ENCODE measurements at places on chromosomes 11 and 22. TPM values are rescaled to one million over a fixed set of nuclear protein-coding genes. Genes with fewer than 3 reads are reported as not detected.

C11orf54 gene
- 30.8 TPM for total RNA-seq

DNA sequence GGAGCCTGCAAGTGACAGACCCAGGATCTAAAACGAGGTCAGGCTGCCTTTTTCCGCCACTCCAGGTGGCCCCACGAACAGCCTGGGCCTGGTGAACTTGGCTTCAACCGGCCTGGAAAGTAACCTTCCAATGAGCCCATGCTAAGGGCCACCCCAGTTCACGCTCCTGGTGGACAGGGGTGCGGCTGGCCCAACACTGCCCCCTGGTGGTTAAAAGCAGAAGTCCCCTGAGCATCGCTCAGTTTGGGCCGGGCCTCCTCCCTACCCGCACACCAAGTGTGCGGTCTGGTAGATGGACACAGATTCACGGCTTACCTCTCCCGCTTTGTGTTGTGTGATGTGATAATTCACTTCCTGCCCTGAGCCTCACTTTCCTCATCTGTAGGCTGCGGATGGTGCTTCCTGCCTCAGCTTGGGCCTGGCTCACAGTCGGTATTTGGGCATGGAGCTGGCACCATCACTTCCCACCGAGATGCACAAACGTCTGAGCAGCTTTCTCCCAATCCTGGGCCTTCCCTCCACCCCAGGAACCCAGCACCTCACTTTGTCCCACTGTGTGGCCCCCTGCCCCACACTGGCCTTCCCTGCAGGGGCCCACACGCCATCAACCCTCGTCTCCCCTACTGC, 13.7 kb upstream of the SEC14L3 start:
- DNase-seq, result peak; percentile 63

GRCh38 chr11:118497831-118498230, 29.4 kb upstream of the TTC36 start:
- DNase-seq, result no peak

- no peak for DNase-seq
Measured at GRCh38 chr11:38402063-38402462, 1804.0 kb upstream of the RAG2 start.

DNA sequence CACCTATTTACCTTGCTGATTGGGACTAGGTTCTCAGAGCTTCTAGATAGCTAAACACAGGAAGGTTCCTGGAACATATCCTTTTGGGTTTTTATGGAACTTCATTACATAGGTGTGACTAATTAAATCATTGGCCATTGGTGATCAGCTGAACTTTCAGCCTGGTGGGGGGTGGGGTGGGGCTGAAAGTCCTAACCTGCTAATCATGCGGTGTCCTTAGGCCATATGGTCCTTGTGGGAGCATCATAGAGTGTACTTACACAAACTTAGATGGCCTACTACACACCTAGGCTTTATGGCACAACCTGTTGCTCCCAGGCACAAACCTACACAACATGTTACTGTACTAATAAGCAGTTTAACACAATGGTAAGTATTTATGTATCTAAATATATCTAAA, 8.6 kb upstream of the SELENOH start:
- no peak for DNase-seq

- no peak for DNase-seq
Measured at GRCh38 chr22:25237503-25237902, 18.1 kb downstream of the CRYBB2 start.

SYT9 gene
- not detected for total RNA-seq

- DNase-seq, result no peak
Measured at GRCh38 chr11:33997584-33998251, 53.8 kb upstream of the CAPRIN1 start.

DNA sequence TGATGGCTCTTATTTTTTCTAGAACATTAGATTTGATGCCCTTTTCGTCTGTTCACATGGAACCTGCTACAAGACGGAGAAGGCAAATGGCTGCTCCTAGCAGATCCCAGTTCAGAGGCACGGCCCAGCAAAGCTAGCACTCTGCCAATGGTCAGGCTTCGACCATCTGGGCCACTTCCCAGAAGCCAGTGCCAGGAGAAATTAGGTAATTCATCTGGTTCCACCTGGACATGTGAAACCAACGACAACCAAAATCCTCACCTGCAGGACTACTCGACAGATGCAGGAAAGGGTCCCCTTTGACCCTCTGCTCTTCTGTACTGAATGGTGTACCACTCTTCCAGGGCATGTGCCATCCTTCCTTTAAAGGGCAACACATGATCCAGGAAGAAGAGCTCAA, 25.4 kb downstream of the MICAL3 start:
- no peak for DNase-seq

DNA sequence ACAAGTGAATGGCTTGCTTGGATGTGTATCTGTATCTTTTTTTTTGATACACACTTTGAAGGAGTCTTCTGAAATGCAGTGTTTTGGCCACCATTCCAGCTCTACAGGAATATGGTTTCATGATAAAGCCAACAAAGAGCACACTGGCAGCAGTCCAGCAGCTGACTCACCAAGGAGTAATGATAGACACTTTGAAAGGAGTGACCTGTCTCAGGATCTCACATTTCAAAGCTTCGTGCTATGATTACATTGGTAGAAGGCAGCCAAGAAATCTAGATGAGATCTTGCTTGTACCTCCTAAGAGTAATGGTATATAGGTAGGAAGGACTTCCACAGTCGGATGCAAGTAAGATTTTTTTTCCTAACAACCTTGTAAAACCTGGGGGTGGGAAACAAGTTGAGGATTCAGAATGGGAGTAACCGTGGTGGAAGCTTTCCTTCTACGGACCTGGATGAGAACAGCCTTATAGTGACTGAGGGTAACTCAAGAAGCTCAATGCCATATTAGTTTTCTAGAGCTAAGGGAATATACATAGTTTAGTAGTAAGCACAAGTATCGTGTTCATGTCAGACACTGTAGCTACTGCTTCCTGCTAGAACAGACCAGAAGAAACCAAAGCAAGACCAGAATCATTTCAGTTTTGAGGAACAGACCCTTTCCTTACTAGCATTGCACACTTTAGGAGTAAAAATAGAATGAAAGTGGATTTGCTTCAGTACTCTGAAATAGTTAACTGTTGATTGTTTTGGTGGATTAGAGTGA, 25.0 kb downstream of the MTMR3 start:
- DNase-seq, result no peak

OR4A47 gene
- total RNA-seq, result not detected

- DNase-seq, result no peak
Measured at GRCh38 chr11:762421-763072, 14.7 kb downstream of the GATD1 start.

DNA sequence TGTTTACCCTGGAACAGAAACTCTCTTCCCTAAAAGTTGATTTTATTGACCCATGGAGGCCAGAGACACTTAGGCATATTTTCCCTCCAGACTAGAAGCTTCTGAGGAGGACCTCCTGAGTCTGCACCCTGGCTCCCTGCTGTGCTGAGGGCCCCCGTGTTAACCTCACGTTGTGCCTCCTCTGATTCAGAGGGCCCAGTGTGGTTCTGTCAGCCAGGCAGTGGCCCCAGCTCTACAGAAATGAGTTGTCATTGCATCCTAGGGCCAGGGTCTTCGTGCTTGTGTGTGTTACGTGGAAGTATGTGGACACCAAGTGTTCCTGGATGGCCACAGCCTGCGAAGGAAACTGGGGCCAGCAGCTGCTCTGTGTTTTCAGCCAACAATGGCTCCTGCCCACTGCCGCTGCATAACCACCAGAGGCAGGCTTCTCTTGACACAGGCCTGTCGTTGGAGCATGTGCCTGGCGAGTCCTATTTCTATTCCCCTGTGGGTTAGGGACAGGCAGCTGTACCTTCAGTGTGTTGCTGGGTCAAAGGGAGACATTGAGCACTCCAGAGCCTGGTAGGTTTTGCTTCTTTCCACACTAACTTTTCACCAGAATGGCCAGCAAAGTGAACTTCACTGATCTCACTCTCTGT, 44.5 kb downstream of the MED15 start:
- peak; percentile 40 for DNase-seq

PDGFD gene
- 0.35 TPM for total RNA-seq

- no peak for DNase-seq
Measured at GRCh38 chr11:40401132-40401853, 1058.2 kb downstream of the LRRC4C start.

- no peak for DNase-seq
Measured at GRCh38 chr22:50119169-50119767, 29.5 kb downstream of the MOV10L1 start.

DNA sequence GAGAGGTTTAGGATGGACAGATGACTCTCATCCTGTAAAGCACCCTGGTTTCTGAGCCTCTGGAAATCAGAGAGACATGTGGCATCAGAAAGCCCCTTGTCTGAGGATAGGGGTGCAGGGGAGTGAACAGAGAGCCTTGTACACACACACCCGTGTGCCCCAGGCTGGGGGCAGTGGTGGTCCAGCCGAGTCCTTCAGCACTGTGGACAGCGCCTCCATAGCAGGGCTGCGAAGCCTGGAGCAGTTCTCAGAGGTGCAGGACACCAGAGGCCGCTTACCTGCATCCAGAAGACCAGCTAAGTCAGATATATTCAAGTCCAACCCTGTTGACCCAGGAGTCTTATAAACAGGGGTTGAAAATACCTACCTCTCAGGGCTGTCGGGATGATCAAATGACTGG, 11.5 kb upstream of the IGSF9B start:
- DNase-seq, result no peak

OR9Q1 gene
- total RNA-seq, result not detected

HINFP gene
- total RNA-seq, result 66.3 TPM

IL18 gene
- total RNA-seq, result 0.20 TPM

DNA sequence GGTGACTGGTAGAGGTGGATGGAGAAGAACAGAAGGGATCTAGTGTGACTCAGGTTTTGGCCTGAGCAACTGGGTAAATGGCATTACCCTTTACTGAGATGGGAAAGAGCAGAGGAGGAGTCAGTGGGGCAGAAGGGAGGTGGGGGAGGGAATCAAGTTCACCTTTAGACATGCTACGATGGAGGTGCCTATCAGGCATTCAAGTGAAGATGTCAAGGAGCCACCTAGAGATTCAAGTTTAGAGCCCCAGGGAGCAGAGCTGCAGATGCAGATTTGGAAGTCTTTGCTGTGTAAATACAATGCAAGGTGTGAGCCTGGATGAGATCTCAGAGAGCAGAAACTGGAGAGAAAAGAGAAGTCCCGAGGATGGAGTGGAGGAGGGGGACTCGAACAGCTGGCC, 979 bp upstream of the MOGAT2 start:
- no peak for DNase-seq

DNA sequence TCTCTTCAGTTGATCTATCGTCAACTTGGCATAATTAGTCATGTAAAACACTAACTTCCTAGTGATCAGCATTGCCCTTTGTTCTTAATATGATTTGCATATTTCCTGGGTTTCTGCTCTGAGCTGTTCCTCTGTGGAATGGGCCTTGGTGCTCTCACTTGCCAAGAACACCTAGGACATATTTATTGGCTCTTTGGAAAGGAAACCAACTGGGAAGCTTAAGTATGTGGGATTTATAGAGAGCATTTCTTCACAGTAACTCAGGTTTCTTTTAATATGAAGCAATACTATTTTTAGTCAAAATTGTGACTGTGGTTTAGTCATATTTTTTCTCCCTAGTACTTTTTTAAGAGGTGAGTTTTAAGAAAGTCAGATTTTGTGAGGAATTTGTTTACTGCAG, 28.8 kb downstream of the FAT3 start:
- no peak for DNase-seq

- DNase-seq, result no peak
Measured at GRCh38 chr11:134674974-134675373, 262.9 kb upstream of the B3GAT1 start.

DNA sequence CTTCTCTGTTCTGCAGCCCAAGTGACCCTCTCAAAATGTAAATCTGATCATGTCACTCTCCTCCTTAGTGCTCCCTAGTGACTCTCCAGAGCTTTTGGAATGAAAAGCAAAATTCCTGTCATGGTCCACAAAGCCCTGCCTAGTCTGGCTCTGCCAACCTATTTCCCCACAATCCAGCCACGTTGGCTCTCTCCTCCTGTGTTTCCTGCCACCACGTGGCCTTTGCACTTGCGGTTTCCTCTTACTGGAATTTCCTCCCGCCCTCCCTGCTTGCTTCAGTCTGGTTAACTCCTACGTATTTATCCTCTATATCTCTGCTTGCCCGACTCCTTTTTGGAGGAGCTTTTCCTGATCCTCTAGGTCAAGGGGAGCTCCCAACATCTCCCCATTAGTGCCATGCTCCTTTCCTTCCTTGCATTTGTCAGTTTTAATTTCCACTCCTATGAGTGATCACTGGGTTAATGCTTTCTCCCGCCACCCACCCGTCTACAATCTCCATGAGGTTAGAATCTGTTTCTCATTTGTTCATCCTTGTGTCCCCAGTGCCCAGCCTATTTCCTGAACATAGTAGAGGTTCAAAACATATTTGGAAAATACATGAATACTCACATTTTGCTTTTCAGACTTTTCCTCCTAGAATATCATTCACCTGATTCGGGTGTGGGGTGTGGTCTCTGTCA, 11.5 kb downstream of the NNMT start:
- no peak for DNase-seq

DNA sequence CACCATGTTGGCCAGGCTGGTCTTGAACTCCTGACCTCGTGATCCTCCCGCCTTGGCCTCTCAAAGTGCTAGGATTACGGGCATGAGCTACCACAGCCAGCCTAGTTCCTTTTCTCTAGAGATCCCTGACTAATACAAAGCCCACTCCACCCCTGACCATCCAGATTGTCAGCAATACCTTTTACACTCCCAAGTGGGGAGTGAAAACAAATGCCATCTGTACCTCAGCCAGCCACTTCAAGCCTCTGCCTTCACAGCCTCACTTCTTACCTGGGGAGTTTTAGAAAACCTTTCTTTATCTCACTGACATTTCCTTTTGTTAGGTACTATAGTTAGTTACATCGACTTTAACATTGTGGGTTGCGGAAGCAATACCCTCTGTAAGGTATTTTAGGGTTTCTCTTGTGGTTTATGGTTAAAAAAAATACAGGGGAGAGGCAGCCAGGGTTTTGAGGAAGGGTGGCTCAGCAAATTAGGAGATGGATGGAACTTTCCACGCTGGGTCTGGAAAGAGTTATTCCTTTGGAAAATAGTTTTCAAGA, 8.9 kb downstream of the TOM1 start:
- no peak for DNase-seq

SOX10 gene
- total RNA-seq, result not detected

GNG3 gene
- not detected for total RNA-seq

DNA sequence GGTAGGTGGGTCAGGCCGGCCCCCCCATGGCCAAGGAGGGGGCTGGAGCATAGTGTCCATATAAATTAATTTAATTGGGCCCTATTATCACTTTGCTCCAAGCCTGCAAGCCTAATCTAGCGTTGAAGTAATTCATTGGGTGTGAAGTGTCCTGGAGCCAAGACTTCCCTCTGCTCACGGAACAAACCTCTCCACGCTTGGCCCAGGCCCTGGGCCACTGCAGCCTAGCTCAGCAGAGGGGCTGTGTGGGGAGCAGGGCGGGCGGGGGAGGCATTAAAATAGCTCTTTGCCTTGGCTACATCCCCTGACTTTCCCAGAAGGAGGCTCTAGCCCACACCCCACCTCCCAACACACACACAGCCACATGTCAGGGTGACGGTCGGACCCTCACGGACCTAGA, 73.5 kb downstream of the THAP12 start:
- no peak for DNase-seq

GRCh38 chr11:14253421-14253820, 105.6 kb downstream of the RRAS2 start:
- DNase-seq, result no peak

FZD4 gene
- total RNA-seq, result not detected

GRCh38 chr22:17121233-17122195, at the start of gene TMEM121B:
TMEM121B (minus strand) TSS chr22:17121360; CDS start chr22:17121127, 233 bp downstream.
- no peak for DNase-seq

CNGA4 gene
- 0.49 TPM for total RNA-seq

HEPN1 gene
- total RNA-seq, result not detected

- no peak for DNase-seq
Measured at GRCh38 chr11:130779267-130779666, 137.0 kb downstream of the SNX19 start.

CCDC134 gene
- 16.7 TPM for total RNA-seq

- no peak for DNase-seq
Measured at GRCh38 chr11:60950933-60951605, 907 bp downstream of the SLC15A3 start.
